T-helper 2 cell treated with Interferon-gamma antibody and Interleukin-4, amounts not matched to agents 5 μg/mL and 100 μg/mL, for 36 hours (primary cell): ENCODE measurements at places on chromosomes 13 and 19.

- no peaks in the 10 kb centered on the region for H3K27me3 ChIP-seq
- no peak overlapping the region for H3K4me3 ChIP-seq
- no peak overlapping the region for H3K27ac ChIP-seq
- no peaks in the 10 kb centered on the region for H3K36me3 ChIP-seq
- no peaks in the 10 kb centered on the region for H3K4me1 ChIP-seq
These were observed 7.8 kb upstream of the KLK14 start for GRCh38 chr19:51090471-51090870.

GRCh38 chr19:920051-920864, 3.1 kb downstream of the KISS1R start:
- H3K27me3 ChIP-seq = peaks cover 11% of the 10 kb centered on the region
- peak; percentile 77 for DNase-seq
- H3K36me3 ChIP-seq = no peaks in the 10 kb centered on the region
- peaks cover 12% of the 10 kb centered on the region for H3K4me1 ChIP-seq

DNA sequence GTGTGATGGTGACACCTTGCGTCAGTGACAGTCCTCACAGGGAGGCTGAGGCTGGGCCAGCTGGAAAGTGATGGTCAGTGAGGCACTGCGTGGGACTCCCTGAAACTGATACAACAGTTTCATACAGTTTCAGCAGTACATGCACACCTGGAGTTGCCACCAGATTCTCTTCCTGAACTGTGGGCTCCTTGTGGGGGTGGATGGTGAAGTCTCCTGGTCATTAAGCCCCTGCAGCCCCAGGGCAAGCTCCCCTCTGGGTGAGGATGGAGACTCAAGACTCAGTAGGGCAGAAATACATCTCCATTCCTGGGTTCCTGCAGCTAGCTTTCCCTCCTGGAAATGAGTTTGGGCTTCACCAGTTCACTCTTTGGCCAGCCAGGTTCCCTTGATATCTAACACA, 392.7 kb downstream of the UQCRFS1 start:
- H3K27ac ChIP-seq = no peak overlapping the region
- H3K27me3 ChIP-seq = no peaks in the 10 kb centered on the region
- H3K4me1 ChIP-seq = no peaks in the 10 kb centered on the region
- no peak for DNase-seq
- no peak overlapping the region for H3K4me3 ChIP-seq

DNA sequence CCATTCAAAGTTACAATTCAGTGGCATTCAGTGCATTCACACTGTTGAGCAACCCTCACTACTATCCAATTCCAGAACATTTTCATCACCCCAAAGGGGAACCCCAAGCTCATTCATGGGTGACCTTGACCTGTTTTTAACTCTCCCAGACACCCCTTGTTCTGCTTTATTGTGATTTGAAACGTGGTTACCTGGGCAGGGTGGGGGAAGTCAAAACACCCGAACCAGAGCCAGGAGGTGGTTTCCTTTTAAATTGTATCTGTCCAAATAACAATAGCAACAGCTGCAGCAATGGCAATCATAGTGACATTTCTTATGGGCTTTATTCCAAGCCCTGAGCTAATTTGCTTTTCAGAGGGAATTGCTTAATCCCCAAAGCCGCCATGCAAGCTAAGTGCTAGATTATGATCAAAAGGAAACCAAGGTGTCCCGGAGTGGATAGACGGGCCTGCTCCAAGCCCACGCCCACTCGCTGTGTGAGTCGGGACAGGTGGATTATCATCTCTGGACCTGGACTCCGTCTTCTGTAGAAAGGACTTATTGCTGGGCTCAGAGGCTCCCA, 6.1 kb downstream of the PTGIR start:
- H3K4me3 ChIP-seq = peak overlapping the region; percentile 71
- peaks cover 63% of the 10 kb centered on the region for H3K4me1 ChIP-seq
- H3K27me3 ChIP-seq = no peaks in the 10 kb centered on the region
- H3K27ac ChIP-seq = peak overlapping the region; percentile 92
- H3K36me3 ChIP-seq = peaks cover 5% of the 10 kb centered on the region
- no peak for DNase-seq

- DNase-seq = no peak
- H3K27ac ChIP-seq = no peak overlapping the region
- H3K4me3 ChIP-seq = no peak overlapping the region
These were observed 626.1 kb downstream of the DACH1 start for GRCh38 chr13:71240911-71241310.

GRCh38 chr13:97238432-97238831, 16.3 kb downstream of the MBNL2 start:
- H3K36me3 ChIP-seq = peaks cover 10% of the 10 kb centered on the region
- H3K4me1 ChIP-seq = peaks cover 35% of the 10 kb centered on the region
- H3K27me3 ChIP-seq = no peaks in the 10 kb centered on the region
- no peak overlapping the region for H3K27ac ChIP-seq
- no peak for DNase-seq

GRCh38 chr13:29922281-29922821, 71.9 kb upstream of the UBL3 start:
- H3K36me3 ChIP-seq = no peaks in the 10 kb centered on the region
- peaks cover 2% of the 10 kb centered on the region for H3K27me3 ChIP-seq
- no peak overlapping the region for H3K4me3 ChIP-seq

GRCh38 chr13:99008577-99008976, 30.7 kb upstream of the DOCK9 start:
- H3K4me1 ChIP-seq = peaks cover 29% of the 10 kb centered on the region
- H3K36me3 ChIP-seq = peaks cover 2% of the 10 kb centered on the region
- DNase-seq = no peak
- H3K27ac ChIP-seq = no peak overlapping the region

GRCh38 chr13:73059460-73060250, 850 bp downstream of the KLF5 start:
- H3K4me1 ChIP-seq = peaks cover 17% of the 10 kb centered on the region
- H3K27ac ChIP-seq = no peak overlapping the region
- DNase-seq = peak; percentile 35
- H3K36me3 ChIP-seq = peaks cover 10% of the 10 kb centered on the region
- H3K4me3 ChIP-seq = peak overlapping the region; percentile 81

GRCh38 chr13:36115306-36115705, 15.9 kb downstream of the DCLK1 start:
- no peaks in the 10 kb centered on the region for H3K4me1 ChIP-seq
- no peaks in the 10 kb centered on the region for H3K36me3 ChIP-seq
- H3K27me3 ChIP-seq = no peaks in the 10 kb centered on the region
- DNase-seq = no peak
- H3K27ac ChIP-seq = no peak overlapping the region
- H3K4me3 ChIP-seq = no peak overlapping the region

GRCh38 chr19:53980539-53981375, 10.7 kb upstream of the CACNG6 start:
- DNase-seq = no peak
- H3K27me3 ChIP-seq = peaks cover 48% of the 10 kb centered on the region
- H3K27ac ChIP-seq = no peak overlapping the region
- peak overlapping the region; percentile 47 for H3K4me3 ChIP-seq

- no peaks in the 10 kb centered on the region for H3K4me1 ChIP-seq
- no peak overlapping the region for H3K4me3 ChIP-seq
- no peaks in the 10 kb centered on the region for H3K27me3 ChIP-seq
- no peak overlapping the region for H3K27ac ChIP-seq
- DNase-seq = no peak
- no peaks in the 10 kb centered on the region for H3K36me3 ChIP-seq
These were observed 22.1 kb downstream of the CACNA1A start for GRCh38 chr19:13484166-13484565.

- H3K36me3 ChIP-seq = peaks cover 5% of the 10 kb centered on the region
- peak overlapping the region; percentile 23 for H3K27ac ChIP-seq
- DNase-seq = no peak
- peaks cover 5% of the 10 kb centered on the region for H3K27me3 ChIP-seq
- H3K4me3 ChIP-seq = peak overlapping the region; percentile 4
These were observed 49.9 kb downstream of the EDNRB start for GRCh38 chr13:77868717-77869116.

DNA sequence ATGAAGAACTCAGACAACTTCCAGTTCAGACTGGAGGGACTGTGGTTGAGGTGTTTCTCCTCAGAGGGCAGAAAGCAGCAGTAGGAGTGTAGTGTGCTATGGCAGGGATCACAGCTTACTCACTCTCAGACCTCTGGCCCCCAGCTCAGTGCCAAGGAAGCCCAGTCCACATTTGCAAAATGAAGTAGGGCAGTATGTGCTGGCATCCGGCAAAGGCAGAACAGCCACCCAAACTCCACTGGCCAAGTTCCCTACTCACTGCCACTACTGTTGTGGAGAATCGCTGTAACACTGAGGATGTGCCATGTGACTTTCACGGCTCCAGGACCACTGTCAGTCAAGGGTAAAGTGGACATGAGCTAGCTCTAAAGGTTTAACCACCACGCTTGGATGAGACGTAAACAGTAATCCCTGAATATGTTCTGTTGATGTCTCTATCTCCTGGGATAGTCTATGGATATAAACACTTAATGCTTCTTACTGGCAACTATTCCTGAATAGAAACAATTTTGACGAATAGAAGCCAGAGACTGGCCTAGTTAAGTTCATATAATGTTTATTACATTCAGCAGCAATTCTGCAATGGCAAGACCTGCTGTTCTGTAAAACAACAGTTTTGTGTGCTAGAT, 67.0 kb upstream of the SLC15A1 start:
- H3K4me3 ChIP-seq = no peak overlapping the region
- peaks cover 33% of the 10 kb centered on the region for H3K36me3 ChIP-seq
- DNase-seq = no peak
- H3K27me3 ChIP-seq = no peaks in the 10 kb centered on the region
- no peaks in the 10 kb centered on the region for H3K4me1 ChIP-seq

- H3K36me3 ChIP-seq = peaks cover 9% of the 10 kb centered on the region
- H3K4me3 ChIP-seq = no peak overlapping the region
- peaks cover 7% of the 10 kb centered on the region for H3K4me1 ChIP-seq
- H3K27me3 ChIP-seq = no peaks in the 10 kb centered on the region
- H3K27ac ChIP-seq = no peak overlapping the region
- no peak for DNase-seq
These were observed 132.1 kb downstream of the CDK8 start for GRCh38 chr13:26386026-26386425.

DNA sequence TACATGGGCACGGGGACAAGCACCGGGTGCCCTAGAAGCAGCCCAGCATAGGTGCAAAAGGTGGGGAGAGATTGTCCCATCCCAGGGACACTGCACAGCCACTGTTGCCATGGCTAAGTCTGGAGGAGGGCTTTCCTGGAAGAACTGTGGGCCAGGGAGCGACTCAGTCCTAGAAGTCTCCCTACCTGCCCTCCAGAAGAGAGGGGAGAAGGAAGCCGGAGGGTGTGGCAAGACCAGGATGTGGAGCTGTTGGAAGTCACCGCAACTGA, 2.3 kb upstream of the FBN3 start:
- H3K4me1 ChIP-seq = no peaks in the 10 kb centered on the region
- no peak overlapping the region for H3K27ac ChIP-seq
- H3K36me3 ChIP-seq = no peaks in the 10 kb centered on the region
- peaks cover 54% of the 10 kb centered on the region for H3K27me3 ChIP-seq
- DNase-seq = no peak

GRCh38 chr19:6679139-6679538, 9.2 kb upstream of the TNFSF14 start:
- DNase-seq = no peak
- no peaks in the 10 kb centered on the region for H3K36me3 ChIP-seq
- peaks cover 49% of the 10 kb centered on the region for H3K4me1 ChIP-seq
- no peaks in the 10 kb centered on the region for H3K27me3 ChIP-seq

DNA sequence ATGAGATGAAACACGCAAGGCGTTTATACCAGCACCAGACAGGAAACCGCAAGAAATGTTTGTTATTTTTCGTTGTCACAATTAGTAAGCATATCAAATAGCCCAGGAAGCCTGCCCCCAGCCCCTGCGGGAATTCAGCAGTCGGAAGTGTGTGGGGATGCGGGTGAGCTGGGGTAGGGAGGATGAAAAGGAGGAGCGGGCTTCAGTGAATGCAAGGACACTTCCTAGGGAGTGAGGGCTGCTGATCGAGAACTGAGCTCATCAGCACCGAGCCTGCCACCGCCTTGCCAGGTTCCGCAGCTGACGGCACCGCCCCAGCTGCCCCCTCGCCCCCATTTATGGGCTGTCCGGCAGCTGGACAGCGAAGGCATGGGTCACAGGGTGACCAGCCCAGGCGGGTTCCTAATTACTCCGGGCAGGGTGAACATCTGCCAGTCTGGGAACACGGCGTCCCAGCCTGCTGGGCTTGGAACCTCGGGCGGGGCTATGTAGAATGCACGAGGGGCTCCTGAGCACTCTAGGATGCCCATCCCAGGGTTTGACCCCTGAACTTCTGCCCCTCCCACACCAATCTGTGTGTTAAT, 1.6 kb upstream of the BEST2 start:
- DNase-seq = no peak
- H3K4me3 ChIP-seq = no peak overlapping the region
- peaks cover 4% of the 10 kb centered on the region for H3K4me1 ChIP-seq
- H3K27me3 ChIP-seq = peaks cover 17% of the 10 kb centered on the region
- H3K27ac ChIP-seq = peak overlapping the region; percentile 17
- H3K36me3 ChIP-seq = peaks cover 29% of the 10 kb centered on the region

GRCh38 chr13:84443463-84443862, 561.2 kb upstream of the SLITRK1 start:
- H3K27me3 ChIP-seq = no peaks in the 10 kb centered on the region
- H3K4me3 ChIP-seq = no peak overlapping the region
- no peaks in the 10 kb centered on the region for H3K36me3 ChIP-seq
- H3K4me1 ChIP-seq = no peaks in the 10 kb centered on the region
- no peak overlapping the region for H3K27ac ChIP-seq

- no peaks in the 10 kb centered on the region for H3K27me3 ChIP-seq
- H3K4me1 ChIP-seq = peaks cover 4% of the 10 kb centered on the region
- no peak overlapping the region for H3K27ac ChIP-seq
- DNase-seq = no peak
- peaks cover 5% of the 10 kb centered on the region for H3K36me3 ChIP-seq
These were observed 12.1 kb downstream of the KDM4B start for GRCh38 chr19:4980838-4981680.

GRCh38 chr13:111975539-111976473, 91.1 kb upstream of the SOX1 start:
- no peak overlapping the region for H3K27ac ChIP-seq
- DNase-seq = no peak
- H3K27me3 ChIP-seq = peaks cover 3% of the 10 kb centered on the region
- H3K36me3 ChIP-seq = peaks cover 8% of the 10 kb centered on the region
- no peaks in the 10 kb centered on the region for H3K4me1 ChIP-seq

DNA sequence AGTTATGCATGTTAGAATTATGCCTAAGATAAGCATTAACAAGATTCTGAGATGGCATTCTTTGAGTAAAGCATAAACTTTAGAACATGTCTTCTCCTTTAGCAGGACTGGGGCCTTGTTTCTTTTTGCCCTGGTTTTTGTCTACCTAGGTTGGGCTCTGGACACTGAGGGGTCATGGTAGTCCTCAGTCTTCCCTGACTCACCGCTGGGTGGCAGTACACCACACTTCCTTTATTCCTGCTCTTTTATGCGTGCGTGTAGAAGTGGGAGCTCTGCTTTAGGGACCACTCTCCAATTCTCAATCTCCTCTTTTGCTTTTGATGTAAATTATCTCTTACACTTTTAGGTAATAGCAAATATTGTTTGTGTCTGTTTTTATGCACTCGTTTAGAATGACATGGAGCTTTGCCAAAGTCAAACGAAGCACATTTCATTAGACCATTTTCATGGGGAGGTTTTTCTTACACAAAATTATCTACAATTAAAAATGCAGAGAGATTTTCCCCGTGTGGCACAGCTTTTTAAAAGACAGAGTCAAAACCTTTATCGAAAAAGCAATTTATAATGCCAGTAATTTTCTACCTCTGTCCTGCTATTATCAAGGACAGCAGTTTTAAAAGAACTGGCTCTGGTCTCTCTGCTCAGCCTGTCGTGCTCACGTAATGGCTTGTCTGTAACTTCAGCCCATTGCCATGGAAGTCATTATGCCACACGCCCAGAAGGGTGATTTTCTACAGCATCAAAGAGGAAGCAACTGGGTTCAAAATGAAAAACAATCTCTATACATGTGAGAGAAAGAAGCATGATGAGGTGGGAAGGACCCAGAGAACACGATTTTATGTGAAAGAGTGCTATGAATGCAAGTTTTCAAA, 413.9 kb downstream of the COG6 start:
- no peaks in the 10 kb centered on the region for H3K36me3 ChIP-seq
- no peak overlapping the region for H3K27ac ChIP-seq
- DNase-seq = peak; percentile 41
- no peak overlapping the region for H3K4me3 ChIP-seq
- H3K27me3 ChIP-seq = no peaks in the 10 kb centered on the region
